ENCODE measurements at places on chromosomes 13 and 19. TPM values are rescaled to one million over a fixed set of nuclear protein-coding genes. Genes with fewer than 3 reads are reported as not detected.

OR10H1 gene
- total RNA-seq, result not detected

GRCh38 chr19:14175351-14175792 is 30.6 kb downstream of the ADGRL1 start:
- no peak for DNase-seq

DACH1 gene
- not detected for total RNA-seq

GRCh38 chr13:40653527-40654318 is 12.7 kb downstream of the FOXO1 start:
- no peak for DNase-seq

DNA sequence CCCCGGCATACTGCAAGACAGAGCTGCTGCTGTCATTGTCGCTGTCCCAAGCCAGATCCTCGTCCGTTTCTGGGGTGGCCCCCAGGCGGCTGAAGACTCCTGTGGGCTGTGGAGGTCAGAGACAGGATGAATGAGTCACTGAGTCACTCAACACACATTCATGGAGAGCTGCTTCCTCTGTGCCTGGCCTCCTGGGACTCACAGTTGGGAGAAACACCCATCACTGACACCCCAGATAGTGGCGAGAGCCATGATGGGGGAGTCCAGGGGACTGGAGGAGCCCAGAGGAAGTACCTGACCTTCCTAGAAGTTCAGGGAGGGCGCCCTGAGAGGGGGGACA is 26.0 kb downstream of the C19orf47 start:
- DNase-seq, result no peak

ZNF284 gene
- total RNA-seq, result 3.0 TPM

COX7A1 gene
- total RNA-seq, result not detected

NKG7 gene
- total RNA-seq, result not detected

DNA sequence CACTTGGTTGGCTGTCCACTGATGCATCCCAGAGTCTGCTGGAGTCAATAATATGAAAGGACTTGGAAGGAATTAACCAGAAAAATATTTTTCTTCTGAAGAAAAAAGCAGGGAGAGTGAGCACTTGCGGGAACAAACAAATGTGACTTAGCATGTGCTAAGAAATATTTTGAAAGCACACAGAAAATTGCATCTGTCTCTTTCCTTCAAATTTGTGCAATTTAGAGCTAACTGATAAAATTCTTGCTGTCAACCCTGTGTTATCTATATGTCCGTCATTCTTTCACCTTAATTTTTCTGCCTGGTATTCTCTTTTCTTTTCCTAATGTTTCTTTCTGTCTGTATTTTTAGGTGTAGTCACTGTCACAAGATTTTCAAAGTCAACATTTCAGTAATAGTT is 852.6 kb downstream of the PCDH9 start:
- DNase-seq, result no peak

- DNase-seq, result no peak
Measured at GRCh38 chr13:30934381-30934780, 1.9 kb downstream of the TEX26 start.

DNA sequence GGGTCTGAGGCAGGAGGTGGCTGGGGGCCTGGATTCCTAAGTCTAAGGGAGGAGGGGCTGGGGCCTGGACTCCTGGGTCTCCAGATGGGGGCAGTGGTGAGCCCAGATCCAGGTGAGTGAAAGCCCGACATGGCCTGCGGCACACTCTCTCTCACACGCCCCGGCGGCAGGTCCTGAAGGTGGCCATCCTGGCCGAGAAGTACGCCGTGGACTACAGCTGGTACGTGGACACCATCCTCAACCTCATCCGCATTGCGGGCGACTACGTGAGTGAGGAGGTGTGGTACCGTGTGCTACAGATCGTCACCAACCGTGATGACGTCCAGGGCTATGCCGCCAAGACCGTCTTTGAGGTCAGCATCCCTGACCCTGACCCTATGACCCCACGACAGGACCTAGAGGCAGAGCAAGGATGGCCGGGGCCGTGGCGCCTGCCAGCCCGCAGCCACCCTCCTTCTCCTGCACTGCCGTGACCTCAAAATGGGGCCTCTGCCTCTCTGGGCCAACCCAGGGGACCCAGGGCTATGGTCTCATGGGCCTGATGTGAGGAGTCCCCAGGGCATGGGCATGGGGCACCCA is 13.2 kb downstream of the FUZ start:
- DNase-seq, result no peak

ASPDH gene
- not detected for total RNA-seq

NMRK2 gene
- total RNA-seq, result not detected

- DNase-seq, result no peak
Measured at GRCh38 chr13:67841071-67841470, 610.9 kb upstream of the PCDH9 start.

DNA sequence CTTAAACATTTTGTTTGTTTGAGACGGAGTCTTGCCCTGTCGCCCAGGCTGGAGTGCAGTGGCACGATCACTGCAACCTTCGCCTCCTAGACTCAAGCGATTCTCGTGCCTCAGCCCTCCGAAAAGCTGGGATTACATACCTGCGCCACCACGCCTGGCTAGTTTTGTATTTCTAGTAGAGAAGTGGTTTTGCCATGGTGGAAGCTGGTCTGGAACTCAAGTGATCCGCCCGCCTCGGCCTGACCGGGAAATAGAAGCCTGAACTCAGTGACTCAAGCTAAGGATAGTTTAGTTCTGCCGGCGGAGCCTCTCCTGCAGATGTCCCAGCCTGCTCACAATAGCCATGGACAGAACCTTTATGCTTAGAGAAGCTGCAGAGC is 53.0 kb upstream of the ZNF254 start:
- peak; percentile 71 for DNase-seq

- DNase-seq, result no peak
Measured at GRCh38 chr19:8877854-8878705, 45.9 kb downstream of the MBD3L1 start.

ZNF382 gene
- total RNA-seq, result 4.0 TPM

GRCh38 chr13:31444266-31444856 is 244.6 kb downstream of the B3GLCT start:
- DNase-seq, result no peak

OCEL1 gene
- total RNA-seq, result 2.4 TPM

CEACAM4 gene
- total RNA-seq, result not detected

ADGRL1 gene
- total RNA-seq, result 1.6 TPM

Data from LHCN-M2 (cell line).